HTR-8/SVneo (cell line): ENCODE measurements at places on chromosomes 3 and 15.

GRCh38 chr3:116432795-116433194 lies 12.5 kb downstream of the LSAMP start:
- DNase-seq, result no peak

DNA sequence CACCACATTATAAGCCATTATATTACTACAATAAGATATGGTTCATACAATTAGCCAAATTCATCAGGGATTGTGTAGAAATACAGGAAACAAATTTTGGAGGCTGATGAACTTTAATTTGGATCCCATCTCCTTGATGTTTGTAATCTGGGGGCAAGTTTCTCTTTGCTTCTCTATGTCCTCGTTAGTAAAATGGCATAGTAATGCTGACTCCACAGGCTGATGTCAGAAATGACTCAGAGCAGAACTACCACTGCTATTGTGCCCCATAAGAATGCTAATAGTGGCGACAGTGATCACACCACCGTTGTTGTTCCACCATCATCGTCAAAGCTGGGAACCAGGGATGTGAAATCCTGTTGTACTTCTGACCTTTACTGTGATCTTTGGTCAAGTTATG lies 722.3 kb upstream of the LMCD1 start:
- no peak for DNase-seq

GRCh38 chr15:41992803-41993190 lies 20.4 kb upstream of the EHD4 start:
- DNase-seq, result no peak

- no peak for DNase-seq
Observed at GRCh38 chr15:52546031-52546751, 17.5 kb upstream of the MYO5A start.
